ENCODE measurements at places on chromosomes 4 and X.

GRCh38 chrX:20394451-20394850 is 127.7 kb upstream of the RPS6KA3 start:
- DNase-seq = no peak

DNA sequence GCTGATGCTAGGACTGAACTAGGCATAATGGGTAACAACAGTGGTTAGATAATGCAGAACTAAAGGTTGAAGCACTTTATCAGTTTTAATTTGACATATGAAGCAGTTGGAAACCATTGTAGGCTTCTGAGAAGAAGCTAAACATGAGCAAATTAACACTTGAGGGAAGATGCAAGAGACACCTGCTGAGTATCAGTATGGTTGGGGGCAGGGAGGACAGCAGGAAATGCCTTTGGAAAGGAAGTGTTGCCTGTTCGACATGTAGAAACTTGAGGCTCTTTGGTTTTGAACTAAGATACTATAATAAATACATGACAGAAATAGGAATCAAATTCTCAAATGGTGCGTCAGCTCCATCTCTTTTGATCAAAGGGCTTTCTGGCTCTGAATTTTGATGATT is 115.6 kb downstream of the FHIP1A start:
- DNase-seq = no peak

DNA sequence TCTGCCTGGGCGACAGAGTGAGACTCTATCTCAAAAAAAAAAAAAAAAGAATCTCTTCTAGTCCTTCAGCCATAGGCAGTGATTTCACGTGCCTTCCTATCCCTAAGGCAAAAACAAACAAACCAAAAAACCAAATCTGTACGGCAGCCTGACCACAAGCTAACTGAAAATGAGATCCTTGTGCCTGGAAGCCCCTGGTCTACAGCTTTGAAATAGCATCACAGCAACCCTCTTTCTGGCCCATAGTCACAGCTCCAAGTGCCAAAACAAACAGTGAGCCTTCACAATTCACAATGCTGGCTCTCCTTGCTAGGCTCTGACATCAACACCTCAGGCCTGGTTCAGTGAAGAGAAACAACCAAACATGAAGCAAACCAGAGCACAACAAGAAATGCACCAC is 46.1 kb downstream of the TMEM150C start:
- DNase-seq = peak; percentile 25

DNA sequence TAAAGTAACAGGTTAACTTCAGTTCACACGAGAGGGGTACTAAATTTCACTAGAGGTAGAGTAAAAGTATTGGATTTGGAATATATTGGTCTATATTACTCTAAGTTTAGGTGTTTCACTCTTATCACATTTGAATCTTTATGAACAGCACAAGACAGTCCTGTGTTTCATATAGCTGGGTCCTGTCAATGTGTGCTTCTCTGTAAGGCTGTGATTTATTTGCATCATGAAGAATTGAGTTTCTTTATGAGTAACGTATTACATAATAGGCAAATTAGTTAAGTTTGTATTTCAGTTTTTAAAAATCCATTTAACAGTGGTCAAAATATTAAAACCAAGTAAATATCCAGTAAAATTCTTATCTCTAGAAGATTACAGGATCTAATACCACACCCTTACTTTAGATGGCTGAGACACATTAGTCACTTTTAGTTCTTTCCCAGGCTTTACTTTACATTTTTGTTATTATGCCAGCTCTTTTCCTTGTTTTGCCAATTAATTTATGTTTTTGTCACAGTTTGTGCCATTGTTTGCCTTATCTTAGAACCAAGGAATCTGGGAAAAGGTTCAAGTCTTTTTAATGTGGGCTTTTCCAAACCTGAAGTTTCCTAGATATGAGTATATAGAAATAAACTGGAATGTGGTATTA is 32.1 kb downstream of the NUDT6 start:
- no peak for DNase-seq

DNA sequence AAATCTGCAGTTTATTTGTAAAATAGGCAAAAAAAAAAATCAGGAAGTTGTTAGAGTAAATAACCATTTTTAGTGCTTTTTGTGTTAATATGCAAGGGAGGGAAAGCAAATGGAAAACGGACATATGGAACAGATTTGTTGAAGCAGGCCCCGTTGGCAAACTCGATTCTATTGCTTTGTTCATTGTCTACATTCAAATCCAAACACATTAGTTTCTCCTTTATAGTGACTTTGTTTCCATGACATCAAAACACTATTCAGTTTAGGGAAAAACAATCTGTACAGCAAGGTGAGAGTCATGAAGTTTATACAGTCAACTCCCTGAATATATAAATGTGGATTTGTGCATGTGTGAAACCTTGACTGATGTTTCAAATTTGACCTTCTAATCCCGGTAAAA is 142.2 kb downstream of the FAM47A start:
- DNase-seq = no peak

- no peak for DNase-seq
Measured at GRCh38 chr4:156685308-156685707, 286.3 kb downstream of the PDGFC start.

- DNase-seq = no peak
Measured at GRCh38 chr4:133316909-133317308, 167.8 kb downstream of the PCDH10 start.

- no peak for DNase-seq
Measured at GRCh38 chrX:100685997-100686305, 42.0 kb downstream of the SRPX2 start.

DNA sequence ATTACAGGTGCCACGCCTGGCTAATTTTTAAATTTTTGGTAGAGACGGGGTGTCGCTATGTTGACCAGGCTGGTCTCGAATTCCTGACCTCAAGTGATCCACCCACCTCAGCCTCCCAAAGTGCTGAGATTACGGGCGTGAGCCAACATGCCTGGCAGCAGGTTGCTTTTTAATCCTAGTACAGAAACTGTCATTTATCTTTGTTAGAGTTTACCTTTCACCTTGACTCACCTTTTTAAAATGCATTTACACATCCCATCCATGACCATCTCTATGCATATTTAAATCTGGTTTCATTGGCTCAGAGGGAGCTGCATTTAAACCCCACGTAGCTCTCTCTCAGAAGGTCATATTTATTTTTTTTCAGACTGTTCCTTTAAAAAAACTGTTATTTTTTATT is 31.9 kb downstream of the SLC16A2 start:
- DNase-seq = no peak

GRCh38 chrX:48509245-48509590 is 426 bp downstream of the PORCN start:
- DNase-seq = no peak

GRCh38 chr4:81257021-81257420 is 42.0 kb upstream of the PRKG2 start:
- peak; percentile 44 for DNase-seq

- no peak for DNase-seq
Measured at GRCh38 chr4:40238700-40239548, 42.1 kb downstream of the RHOH start.

- peak; percentile 72 for DNase-seq
Measured at GRCh38 chr4:71251261-71251660, 87.6 kb upstream of the SLC4A4 start.

All from GM03348 (cell line).